ENCODE measurements at places on chromosomes 6 and 20. TPM values are rescaled to one million over a fixed set of nuclear protein-coding genes. Genes with fewer than 3 reads are reported as not detected.

The PRR18 gene
- total RNA-seq = not detected

The MCCD1 gene
- not detected for total RNA-seq

The BTN1A1 gene
- not detected for total RNA-seq

The UTRN gene
- total RNA-seq = 195 TPM

The WFDC2 gene
- total RNA-seq = not detected

The TCP11 gene
- total RNA-seq = not detected

The PPP2R5D gene
- total RNA-seq = 53.0 TPM

The CST4 gene
- not detected for total RNA-seq

The POLH gene
- 65.4 TPM for total RNA-seq

The VEGFA gene
- total RNA-seq = 27.8 TPM

The CNR1 gene
- total RNA-seq = not detected

The IMPG1 gene
- total RNA-seq = not detected

The RWDD2A gene
- total RNA-seq = 0.91 TPM

The SCUBE3 gene
- total RNA-seq = 0.54 TPM

The FOXP4 gene
- 7.7 TPM for total RNA-seq

The TFAP2A gene
- total RNA-seq = 0.21 TPM

The ECT2L gene
- not detected for total RNA-seq

The SLC17A1 gene
- not detected for total RNA-seq

The TM9SF4 gene
- total RNA-seq = 39.1 TPM

The C20orf202 gene
- total RNA-seq = not detected

The OR2J3 gene
- total RNA-seq = not detected

The MRAP2 gene
- not detected for total RNA-seq

The PSORS1C1 gene
- 0.26 TPM for total RNA-seq

The ETV7 gene
- total RNA-seq = 19.7 TPM

The MUCL3 gene
- not detected for total RNA-seq

The PTGIS gene
- total RNA-seq = 3.8 TPM

The ASXL1 gene
- total RNA-seq = 135 TPM

The MYB gene
- total RNA-seq = 73.6 TPM

The TMX4 gene
- total RNA-seq = 46.1 TPM

The LCA5 gene
- not detected for total RNA-seq

The IL20RA gene
- total RNA-seq = not detected

The LAMA2 gene
- not detected for total RNA-seq

The ADGRF5 gene
- not detected for total RNA-seq

The EBF4 gene
- 3.1 TPM for total RNA-seq

The SOX18 gene
- total RNA-seq = 0.20 TPM

The FAM209B gene
- total RNA-seq = 1.7 TPM

The NT5DC1 gene
- total RNA-seq = 43.7 TPM

The TDRD6 gene
- not detected for total RNA-seq

The DEFB113 gene
- not detected for total RNA-seq

The TXLNB gene
- total RNA-seq = 0.23 TPM

The KIF25 gene
- not detected for total RNA-seq

The VPS16 gene
- 49.2 TPM for total RNA-seq

The SLC17A3 gene
- 0.76 TPM for total RNA-seq

The SEL1L2 gene
- total RNA-seq = not detected

The SPAG4 gene
- total RNA-seq = 5.2 TPM

The CRISP3 gene
- not detected for total RNA-seq

The CST7 gene
- total RNA-seq = 177 TPM

The LTA gene
- 70.0 TPM for total RNA-seq

Data from activated CD8-positive, alpha-beta memory T cell treated with anti-CD3 and anti-CD28 coated beads, Interleukin-2, amount 10 ng/mL, durations not matched to agents 7 days and 5 days (primary cell).